ENCODE measurements at places on chromosomes 2 and 18.

DNA sequence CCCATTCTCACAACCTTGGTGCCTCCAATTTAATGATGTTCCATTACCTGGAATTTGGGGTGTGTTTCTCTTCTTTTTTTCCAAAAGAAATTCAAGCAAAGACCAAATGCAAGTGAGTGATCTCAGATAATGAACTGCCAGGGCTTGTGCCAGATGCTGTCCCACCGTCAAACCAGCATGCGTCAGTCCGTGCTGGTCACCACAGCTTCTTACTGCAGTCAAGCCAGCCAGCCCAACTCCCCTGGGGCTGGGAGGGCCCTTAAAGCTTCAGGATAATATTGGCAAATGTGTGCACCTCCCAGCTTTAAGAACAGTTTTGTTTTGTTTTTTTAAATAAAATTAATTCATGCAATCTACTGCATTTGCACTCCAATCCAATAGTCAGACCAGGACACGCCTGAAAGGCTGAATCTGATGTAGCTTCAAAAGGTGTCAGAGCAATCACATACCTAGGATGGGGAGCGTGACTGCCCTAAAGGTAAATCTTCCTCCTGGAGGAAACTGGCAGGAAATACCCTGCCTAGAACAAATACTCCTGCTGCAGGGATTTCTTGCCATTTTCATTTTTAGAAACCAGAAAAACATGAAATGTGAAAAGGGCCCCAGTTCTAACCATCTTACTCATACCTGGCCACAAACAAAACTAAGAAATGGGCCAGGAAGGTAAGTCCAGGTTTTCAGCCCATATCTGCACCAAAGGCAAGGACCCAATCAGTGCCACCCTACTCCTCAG lies 26.8 kb upstream of the SP3 start:
- no peak for DNase-seq

GRCh38 chr2:168912901-168913369 lies 11.8 kb downstream of the G6PC2 start:
- DNase-seq = no peak

GRCh38 chr18:31424383-31424988 lies 23.1 kb upstream of the DSG3 start:
- DNase-seq = no peak

DNA sequence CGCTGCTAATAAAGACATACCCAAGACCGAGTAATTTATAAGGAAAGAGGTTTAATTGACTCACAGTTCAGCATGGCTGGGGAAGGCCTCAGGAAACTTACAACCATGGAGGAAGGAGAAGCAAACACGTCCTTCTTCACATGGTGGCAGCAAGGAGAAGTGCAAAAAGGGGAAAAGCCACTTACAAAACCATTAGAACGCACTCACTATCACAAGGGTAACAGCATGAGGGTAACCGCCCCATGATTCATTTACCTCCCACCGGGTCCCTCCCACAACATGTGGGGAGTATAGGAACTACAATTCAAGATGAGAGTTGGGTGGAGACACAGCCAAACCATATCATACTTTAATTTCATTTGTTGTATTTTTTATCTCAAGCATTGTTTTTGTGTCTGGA lies 67.5 kb downstream of the ATP9B start:
- DNase-seq = no peak

- DNase-seq = no peak
Measured at GRCh38 chr18:60248336-60249330, 123.9 kb downstream of the MC4R start.

GRCh38 chr2:167318581-167318980 lies 430.3 kb downstream of the XIRP2 start:
- DNase-seq = no peak

DNA sequence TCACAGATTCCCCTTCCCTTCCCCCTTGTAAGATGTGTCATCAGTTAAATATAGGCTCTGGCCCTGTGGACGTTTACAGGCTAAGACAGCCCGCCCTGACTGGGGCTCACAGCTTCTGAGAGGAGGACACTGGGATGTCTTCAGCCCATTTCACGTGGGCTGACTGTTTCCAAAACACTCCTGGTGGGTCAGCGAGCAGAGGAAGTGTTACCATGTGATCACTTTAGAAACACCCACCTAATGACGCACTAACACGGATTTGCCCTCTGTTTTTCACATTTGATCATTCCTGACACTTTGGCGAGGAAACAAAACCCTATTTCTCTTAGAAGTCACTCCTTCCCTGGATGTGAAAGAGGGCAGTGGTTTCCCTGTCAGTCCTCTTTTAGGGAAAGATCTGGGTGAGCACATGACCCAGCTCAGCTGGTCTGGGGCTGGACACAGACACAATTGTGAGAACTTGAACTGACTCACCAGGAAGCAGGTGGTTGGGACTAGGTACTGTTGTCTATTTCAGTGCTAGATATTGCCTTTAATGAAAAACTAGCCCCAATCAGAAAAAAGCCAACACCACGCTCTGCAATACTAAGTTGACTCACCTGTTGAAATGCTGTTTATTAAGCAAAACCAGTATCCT lies 38.8 kb downstream of the BMP10 start:
- no peak for DNase-seq

DNA sequence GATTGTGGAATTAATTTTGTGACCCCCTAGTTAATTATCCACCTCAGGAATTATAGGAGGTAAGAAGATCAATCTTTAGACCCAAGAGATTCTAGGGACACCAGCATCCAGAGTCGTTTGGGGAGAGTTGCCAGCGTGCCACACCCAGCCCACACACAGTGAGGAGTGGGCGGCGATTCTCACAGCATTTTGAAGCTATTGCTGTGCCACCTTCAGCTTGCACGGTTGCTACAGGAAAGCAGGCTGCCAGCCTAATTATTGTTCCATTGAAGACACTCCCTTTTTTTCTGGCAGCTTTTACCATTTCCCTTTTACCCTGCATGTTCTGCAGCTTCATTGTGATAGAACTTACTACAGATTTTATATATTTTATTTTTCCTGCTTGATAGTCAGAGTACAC lies 13.1 kb upstream of the MYL12A start:
- DNase-seq = no peak

DNA sequence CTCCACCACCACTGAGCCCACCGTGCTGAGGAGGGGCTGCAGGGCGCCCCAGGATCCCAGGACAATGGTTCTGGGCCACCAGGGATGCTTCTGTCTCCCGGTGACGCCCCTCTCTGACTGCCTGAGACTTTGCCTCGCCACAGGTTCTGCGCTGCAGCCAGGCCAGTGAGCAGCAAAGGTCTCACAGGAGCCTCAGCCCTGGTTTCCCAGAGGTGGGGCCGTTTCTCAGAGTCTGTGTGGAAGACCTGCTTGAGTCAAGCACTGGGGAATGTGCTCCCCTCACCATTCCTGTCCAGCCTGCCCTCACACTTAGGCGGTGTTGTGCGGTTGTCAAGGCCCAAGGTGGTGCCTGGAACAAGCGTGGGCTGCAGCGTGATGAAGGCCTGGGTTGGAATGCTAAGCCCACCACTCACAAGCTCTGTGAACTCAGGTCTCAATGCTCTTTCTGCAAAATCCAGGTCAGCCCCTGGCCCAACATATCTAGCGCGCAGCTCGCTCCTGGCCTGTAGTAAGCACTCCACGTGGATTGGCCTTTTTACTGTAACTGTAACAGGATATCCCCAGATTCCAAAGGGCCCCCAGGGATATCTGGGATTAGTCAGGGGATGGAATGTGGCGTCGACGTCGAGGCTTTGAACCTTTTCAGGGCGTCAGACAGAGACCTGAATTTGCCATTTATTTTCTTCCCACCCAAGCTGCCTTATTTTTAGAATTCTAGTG lies 47.6 kb downstream of the PLB1 start:
- no peak for DNase-seq

- no peak for DNase-seq
Measured at GRCh38 chr2:98468621-98469236, 24.1 kb downstream of the INPP4A start.

DNA sequence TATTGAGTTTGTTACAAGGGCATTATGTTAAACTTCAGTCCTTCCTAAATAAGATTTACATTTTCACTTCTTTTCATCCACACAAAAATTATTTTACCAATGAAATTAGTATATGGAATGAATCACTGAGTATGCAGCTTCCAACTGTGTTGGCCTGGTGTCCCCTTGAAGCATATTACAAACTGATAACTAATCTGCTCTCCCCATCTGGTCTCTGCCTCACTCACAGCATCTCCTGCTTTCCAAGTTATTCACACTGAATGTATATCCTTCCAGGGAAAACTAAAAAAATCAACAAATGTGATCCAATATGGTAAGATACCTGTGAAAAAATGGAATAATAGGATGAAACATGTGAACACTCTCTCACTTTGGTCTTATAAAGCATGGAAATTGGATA lies 90.0 kb upstream of the NYAP2 start:
- no peak for DNase-seq
